ENCODE measurements at places on chromosomes 1 and 21.

GRCh38 chr21:27703791-27704190, 736.9 kb upstream of the ADAMTS5 start:
- no peak for DNase-seq

DNA sequence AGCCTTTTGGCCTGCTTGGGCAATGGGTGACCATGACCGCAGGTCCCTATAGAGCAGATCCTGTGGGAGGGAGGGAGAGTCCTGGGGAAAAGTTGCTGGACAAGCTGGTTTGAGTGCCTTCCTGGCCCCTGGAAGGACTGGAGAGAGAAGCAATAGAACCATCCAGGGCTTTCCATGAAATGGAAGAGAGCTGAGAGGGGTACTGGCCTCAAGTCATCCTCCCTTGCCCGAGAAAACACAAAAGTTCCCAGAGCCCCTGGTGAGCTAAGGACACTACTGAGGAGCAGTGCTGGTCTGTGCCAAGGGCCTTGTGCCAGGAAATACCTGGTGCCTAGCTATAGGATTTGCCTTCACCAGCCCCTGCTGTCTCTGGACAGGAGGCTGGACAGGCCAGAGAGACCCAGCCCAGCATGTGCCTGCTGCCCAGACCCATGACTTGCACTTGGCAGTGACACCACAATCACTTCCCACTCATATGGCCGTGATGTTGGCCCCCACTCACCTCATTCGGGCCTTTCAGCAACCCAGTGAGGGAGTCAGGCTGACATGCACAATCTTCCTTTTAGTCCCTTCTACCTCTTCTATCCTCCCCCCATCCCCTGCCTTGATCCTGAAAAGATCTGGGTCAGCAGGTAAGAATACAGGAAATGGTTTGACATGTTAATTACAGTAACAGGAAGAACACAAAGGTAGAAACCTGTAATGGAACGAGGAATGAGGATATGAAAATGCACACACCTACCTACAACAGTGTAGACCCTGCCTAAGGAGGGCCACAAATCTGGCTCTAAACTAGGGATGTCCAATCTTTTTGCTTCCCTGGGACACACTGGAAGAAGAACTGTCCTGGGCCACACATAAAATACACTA, 7.0 kb downstream of the SH3BP5L start:
- no peak for DNase-seq

DNA sequence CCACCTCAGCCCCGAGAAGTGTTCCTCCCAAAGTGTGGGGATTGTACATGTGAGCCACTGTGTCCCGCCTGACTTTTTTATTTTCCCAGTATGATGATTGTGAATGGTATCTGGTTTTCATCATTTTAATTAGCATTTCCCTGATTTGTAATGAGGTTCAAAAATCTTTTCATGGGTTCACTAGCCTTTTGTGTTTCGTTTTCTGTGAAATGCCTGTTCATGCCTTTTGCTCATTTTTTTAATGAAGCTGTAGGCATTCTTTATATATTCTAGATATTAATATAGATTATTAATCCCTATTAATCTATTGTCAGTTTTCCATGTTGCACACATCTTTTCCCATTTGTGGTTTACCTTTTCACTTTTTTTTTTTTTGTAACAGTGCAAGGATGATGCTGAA, 20.5 kb downstream of the DAP3 start:
- no peak for DNase-seq

- no peak for DNase-seq
Measured at GRCh38 chr21:46385846-46386733, 62.1 kb downstream of the PCNT start.

DNA sequence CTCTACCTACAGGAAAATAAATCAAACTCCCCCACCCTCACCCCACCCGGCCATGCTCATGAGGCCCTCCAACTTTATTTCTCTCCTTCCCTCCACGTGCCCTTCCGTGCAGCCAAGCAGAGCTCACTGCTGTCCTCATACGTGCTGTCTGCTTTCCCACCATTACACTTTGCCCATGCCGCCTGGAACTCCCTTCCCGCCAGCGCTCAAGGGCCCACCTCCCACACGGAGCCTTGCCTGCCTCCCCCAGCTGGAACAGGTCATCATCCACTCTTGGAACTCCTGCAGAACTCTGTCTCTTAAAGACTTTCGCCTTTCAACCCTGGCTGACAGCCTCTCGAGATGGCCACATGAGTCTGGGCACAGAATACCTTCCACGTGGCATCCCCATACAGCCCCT, 42.4 kb downstream of the GLIS1 start:
- no peak for DNase-seq

DNA sequence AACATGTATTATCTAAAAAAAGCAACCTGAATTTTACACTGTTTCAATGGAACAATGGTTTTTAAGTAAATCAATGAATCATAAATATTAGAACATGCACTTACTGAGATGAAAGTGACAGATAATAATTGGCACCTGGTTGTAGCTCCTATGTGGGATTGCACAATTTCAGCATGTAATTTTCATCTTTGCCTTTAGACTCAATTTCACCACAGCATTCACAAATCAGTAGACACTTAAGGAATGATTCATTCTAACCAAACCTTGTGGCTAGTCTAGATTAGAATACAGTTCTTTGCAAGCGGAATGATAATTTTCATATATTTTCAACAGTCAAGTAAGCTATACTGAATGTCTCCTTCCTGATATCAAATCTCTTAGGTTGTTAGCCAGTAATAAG, 853.4 kb downstream of the KCNT2 start:
- no peak for DNase-seq

GRCh38 chr1:209655411-209656231, 3.4 kb upstream of the LAMB3 start:
- no peak for DNase-seq

- no peak for DNase-seq
Measured at GRCh38 chr1:30731806-30732276, 8.5 kb upstream of the MATN1 start.

GRCh38 chr1:83060651-83061390, 938.1 kb downstream of the TTLL7 start:
- no peak for DNase-seq

- peak; percentile 83 for DNase-seq
Measured at GRCh38 chr21:42013376-42013775, 3.2 kb upstream of the ZBTB21 start.

- no peak for DNase-seq
Measured at GRCh38 chr1:25675729-25676476, 59.3 kb downstream of the MAN1C1 start.
